ENCODE measurements at places on chromosomes 4 and X.

- DNase-seq = no peak
Measured at GRCh38 chr4:26062215-26062614, 148.2 kb downstream of the SMIM20 start.

- no peak for DNase-seq
Measured at GRCh38 chr4:94515365-94515764, 63.6 kb downstream of the PDLIM5 start.

- DNase-seq = no peak
Measured at GRCh38 chr4:6968496-6968895, 58.9 kb downstream of the TBC1D14 start.

DNA sequence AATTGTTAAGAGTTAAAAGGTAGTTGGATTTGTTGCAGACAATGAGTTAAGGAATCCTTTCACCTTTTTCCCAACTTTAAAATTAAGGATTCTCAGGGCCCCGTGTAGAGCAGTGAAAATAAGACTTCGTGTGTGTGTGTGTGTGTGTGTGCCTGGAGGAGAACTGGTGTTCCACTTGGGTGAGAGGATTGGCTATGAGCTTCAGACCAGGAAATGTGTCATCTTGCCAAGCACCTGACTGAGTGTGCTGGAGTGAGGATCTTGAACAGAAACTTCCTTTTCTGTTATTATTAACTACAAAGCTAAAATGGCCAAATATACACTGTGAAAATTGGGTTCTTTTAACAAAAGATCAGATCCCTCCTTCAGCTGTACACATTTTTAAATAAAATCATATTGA is 113.1 kb upstream of the VCX2 start:
- DNase-seq = no peak

- no peak for DNase-seq
Measured at GRCh38 chrX:2748171-2748814, 3.5 kb upstream of the XG start.

DNA sequence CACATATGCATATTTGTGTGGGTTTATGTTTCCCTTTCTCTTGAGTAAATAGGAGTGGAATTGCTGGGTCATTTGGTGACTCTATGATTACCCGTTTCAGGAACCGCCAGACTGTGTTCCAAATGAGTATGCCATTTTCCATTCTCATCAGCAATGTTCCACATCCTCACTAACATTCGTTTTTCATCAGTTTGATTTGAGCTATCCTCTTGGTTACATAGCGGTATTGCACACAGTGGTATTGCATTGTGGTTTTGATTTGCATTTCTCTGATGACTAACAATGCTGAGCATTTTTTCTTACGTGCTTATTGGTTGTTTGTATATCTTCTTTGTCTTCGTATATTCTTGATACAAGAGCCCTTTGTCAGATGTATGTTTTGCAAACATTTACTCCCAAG is 218.0 kb upstream of the AMOT start:
- DNase-seq = no peak

GRCh38 chr4:88522702-88523324 is 763 bp downstream of the PYURF start:
- peak; percentile 19 for DNase-seq

- peak; percentile 22 for DNase-seq
Measured at GRCh38 chr4:170047771-170048354, 21.7 kb upstream of the MFAP3L start.

DNA sequence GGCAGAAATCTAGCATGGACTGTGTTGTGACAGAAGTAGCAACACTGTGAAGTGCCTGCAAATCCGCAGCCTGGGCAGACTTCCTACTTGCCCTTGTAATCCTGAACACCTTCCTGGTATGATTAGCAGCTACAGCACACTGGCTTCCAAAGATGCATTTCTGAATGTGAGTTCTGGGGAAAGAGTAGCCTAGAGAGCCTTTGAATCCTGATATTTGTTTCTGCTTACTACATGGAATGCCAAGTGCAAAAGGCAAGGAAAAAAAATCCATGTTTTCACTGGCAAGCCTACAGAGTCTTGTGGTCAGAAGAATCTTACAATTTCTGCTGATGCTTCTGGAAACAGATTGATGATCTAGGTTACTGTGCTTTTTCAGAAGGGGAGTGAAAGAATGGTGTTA is 223.7 kb downstream of the COL25A1 start:
- DNase-seq = no peak

GRCh38 chrX:130789793-130790192 is 113.2 kb downstream of the ENOX2 start:
- DNase-seq = no peak

GRCh38 chr4:39044956-39045826 is 13.0 kb upstream of the TMEM156 start:
- peak; percentile 51 for DNase-seq

DNA sequence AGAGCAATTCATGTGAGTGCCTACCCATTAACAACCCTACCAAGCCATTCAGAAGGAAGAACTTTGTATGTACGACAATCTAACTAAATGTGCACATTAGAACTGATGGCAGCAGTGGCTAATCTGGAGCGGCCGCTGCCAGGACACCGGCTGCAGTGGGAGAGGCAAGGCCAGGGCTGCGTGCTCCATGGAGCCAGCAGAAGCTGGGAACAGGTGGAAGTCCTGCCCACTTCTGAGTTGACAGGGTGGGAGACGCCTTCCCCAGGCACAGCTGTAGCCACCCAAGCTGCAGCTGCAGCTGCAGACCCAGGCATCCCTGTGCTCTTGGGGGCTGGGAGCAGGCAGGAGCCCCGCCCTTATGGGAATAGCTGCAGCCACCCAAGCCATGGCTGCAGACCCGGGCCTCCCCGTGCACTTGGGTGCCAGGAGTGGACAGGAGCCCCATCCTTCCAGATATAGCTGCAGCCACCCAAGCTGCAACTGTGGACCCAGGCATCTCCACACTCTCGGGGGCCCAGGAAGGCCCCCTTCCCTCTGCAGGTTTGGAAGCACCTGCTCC is 79.1 kb upstream of the DDX60 start:
- no peak for DNase-seq

GRCh38 chrX:31717474-31717873 is 645.6 kb upstream of the FTHL17 start:
- no peak for DNase-seq

- DNase-seq = no peak
Measured at GRCh38 chrX:150889131-150889530, 9.3 kb downstream of the CD99L2 start.

GRCh38 chr4:84666439-84666838 is 83.5 kb downstream of the CDS1 start:
- no peak for DNase-seq

GRCh38 chr4:121448231-121448630 is 67.4 kb upstream of the QRFPR start:
- DNase-seq = no peak

GRCh38 chrX:39819921-39820849 is 277.6 kb downstream of the BCOR start:
- DNase-seq = no peak
